H1 (cell line): ENCODE measurements at places on chromosomes 1 and 21.

- DNase-seq: no peak
Measured at GRCh38 chr1:108033550-108033951, 68.6 kb upstream of the VAV3 start.

GRCh38 chr1:201205036-201205435 lies 14.4 kb downstream of the IGFN1 start:
- DNase-seq: no peak

DNA sequence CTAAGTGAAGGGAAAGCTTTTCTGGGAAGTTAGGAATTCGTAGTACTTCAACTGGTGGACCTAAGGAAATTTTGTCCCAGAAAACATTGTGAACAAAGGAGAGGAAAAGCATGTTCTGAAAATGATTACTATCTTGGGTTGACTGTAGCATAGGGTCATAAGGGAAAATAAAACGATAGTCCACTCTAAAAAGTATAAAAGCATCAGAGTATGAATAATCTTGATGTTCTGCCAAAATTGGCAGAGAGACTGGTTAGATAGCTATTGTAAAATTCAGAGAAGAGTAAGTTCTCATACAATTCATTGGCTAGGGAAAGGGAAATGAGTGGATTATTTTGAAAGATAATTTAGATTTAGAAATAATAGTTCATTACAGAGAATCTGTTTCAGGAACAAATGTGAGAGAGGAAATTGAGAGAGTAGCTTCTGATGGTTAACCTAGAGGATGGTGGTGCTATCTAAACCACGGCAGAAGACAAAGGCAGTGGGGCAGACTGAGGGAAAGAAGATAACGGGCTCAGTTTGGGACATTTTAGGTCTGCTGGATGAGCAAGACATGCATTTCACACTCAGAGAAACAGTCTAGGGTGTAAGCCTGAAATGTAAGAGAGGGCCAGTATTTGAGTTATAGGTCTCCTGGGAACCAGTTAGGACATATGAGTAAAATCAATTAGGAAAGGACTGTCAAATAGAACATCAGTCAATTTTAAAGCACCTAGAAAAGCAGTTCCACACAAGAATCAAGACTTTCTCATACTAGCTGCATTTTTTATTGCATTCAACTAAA lies 799.3 kb upstream of the CXADR start:
- no peak for DNase-seq

DNA sequence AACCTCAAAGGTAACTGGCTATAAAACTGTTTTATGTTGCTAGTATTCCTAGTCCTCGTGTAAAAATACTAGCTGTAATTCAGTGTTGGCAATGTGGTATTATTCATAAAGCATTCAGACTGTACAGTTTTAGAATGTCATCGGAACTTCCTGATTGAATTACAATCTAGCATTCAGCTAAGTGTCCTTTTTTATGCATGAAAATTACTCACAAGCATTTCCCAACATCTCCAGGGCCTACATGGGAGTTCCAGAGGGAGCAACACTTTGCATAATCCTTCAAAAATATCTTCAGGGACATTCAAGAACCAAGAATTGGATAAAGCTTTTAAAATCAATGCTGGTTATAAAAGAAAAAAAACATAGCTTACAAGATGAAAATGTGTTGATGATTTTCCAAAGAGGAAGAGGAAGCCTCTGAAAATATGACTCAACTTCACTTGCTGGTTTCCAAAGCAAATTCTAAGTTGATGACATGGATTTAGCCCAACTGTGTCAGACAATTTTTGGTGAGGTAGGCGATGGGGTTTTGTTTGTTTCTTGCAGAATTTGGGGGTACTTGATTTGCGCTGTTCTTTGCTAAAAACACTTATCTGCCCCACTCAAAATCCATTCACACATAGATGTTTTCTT lies 137.8 kb downstream of the SLC44A5 start:
- no peak for DNase-seq

- no peak for DNase-seq
Measured at GRCh38 chr1:201418461-201418860, 3.1 kb downstream of the TNNI1 start.

- no peak for DNase-seq
Measured at GRCh38 chr1:186175588-186175987, 199.5 kb downstream of the TPR start.

DNA sequence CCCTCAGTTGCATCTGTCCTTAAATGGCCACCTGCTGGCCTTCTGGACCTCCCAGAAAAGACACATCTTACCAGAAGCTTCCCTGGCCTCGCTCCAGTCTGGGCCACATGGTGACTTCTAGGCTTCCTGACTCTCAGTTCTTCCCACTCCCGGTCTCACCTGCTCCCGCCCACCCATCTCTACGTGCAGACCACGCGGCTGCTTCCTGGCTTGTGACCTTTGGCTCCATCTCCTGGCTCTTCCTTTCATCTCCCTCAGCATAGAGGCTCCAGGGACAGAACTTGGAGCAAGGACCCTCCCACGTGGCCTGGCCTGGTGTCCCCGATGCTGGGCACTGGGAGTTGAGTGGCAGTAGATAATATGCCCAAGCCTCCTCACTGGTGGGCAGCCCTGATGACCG lies 124.9 kb upstream of the IRF2BP2 start:
- DNase-seq: no peak

DNA sequence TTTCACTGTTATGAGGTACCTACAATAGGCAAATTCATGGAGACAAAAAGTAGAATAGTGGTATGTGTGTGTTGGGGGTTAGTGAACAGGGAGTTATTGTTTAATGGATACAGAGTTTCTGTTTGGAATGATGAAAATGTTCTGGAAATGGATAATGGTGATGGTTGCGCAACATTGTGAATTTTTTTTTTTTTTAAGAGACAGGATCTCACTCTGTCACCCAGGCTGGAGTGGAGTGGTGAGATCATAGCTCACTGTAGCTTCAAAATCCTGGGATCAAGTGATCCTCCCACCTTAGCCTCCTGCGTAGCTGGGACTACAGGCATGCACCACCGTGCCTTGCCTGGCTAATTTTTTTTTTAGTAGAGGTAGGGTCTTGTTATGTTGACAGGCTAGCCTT lies 34.5 kb upstream of the TRABD2B start:
- no peak for DNase-seq

DNA sequence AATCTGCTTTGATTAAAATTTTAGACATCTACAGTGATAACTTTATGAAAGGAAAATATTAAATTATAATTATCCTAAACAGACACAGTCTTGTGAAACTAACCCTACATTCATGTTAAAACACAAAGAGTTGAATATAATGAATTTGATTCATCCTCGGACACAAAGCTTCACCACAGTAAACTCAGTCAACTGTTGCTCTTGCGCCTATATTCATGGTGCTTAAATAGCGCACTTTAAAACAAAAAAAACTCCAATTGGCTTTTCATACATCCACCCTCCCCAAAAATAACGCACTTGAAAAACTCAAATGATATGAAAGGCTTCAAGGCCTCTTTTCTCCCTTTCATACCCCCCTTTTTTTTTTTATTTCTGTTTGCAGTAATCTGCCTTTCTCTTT lies 260.3 kb downstream of the FAF1 start:
- DNase-seq: no peak

- no peak for DNase-seq
Measured at GRCh38 chr1:184892116-184892515, 82.2 kb downstream of the NIBAN1 start.
